ENCODE measurements at places on chromosomes 3 and 15.

DNA sequence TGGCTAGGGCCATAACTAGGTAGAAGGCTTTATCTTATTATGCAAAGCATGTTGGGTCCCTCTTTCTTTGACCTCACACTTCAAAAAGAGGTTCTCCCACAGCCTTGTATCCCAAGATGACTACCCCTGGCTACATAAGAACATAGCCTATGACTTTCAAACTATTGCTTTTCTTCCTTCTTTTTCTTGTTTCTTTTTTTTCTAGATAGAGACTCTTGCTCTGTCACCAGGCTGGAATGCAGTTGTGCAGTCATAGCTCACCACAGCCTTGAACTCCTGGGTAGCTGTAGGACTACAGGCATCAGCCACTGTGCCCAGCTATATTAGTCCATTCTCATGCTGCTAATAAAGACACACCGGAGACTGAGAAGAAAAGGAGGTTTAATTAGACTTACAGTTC, 47.2 kb downstream of the DIPK2A start:
- no peak for DNase-seq

DNA sequence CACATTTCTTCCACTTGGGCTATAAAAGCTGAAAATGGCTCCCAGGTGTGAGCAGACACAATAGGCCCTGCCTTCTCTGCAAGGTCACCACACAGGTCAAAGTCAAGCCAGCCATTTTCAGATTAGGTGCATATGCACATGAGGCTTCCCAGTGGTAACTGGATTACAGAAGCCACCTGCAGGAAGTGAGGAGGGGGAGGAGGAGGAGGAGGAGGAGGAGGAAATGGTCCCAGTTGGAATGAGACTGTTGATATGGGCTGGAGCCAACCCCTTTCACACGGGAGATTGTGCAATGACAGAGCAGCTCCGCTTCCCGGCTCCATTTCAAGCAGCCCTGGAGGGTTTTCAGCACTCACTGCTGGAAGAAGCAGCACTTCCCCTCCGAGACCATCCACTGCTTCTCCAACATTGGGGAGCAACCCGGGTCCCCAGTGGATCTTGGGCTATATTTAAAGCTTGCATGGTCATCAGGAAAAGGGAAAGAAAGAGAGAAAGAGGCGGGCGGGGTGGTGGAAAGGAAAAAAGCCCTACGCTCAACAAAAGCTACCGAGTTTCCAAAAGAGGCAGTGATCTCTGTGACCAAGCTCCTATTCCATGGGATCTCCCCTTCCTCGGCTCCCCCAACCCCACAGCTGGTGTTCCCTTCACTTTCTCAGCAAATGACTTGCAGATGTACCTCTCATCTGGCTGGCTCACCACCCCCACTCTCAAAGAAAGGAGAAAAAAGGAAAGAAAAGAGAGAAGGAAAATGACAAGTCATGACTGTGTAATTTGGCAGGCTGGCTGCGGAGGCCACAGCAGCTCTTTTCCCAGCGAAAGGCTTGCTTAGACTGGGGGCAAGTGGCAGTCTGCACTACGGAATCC, 58.3 kb downstream of the LRIG1 start:
- DNase-seq: no peak

DNA sequence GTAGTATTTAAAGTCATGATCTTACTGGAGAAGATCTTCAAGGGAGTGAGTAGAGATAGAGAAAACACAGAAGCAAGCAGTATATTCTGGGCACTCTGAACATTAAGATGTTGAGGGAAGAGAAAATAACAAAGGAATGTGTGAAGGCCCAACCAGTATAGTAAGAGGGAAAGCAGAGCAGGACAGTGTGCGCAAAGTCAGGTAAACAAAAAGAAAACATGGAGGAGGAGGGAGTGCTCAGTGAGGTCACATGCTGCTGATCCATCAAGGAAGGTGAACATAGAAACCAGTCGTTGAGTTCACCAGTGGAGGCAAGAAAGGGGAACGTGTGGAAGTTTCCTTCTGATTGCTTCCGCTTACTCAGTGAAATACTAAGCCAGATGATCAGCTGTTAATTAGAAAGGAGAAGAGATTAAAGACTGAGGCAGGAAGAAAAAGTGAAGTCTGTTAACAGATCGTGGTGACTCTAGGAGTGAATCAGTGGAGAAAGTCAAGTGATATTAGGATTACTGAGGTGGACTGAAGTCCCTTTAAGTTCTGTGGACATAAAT, 47.2 kb downstream of the OPA1 start:
- DNase-seq: no peak

DNA sequence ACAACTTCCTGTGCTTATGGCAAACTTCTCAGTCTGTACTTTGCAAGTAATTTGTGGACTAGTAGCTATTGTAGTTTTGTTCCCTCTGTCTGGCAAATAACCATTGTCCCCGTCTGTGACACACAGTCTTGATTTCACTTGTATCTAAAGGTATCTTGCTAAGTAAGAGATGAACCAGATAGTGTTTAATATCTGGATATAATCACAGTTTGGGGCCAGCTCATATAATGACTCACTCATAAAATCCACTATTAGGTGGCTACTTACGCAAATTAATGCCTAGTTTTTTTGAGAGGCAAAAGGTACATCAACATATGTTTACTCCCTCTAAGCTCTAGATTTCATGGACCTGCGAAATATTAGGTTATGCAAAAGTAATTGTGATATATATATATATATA, 30.4 kb downstream of the VGLL3 start:
- no peak for DNase-seq

GRCh38 chr3:52077925-52078324, 21.6 kb upstream of the DUSP7 start:
- DNase-seq: no peak

DNA sequence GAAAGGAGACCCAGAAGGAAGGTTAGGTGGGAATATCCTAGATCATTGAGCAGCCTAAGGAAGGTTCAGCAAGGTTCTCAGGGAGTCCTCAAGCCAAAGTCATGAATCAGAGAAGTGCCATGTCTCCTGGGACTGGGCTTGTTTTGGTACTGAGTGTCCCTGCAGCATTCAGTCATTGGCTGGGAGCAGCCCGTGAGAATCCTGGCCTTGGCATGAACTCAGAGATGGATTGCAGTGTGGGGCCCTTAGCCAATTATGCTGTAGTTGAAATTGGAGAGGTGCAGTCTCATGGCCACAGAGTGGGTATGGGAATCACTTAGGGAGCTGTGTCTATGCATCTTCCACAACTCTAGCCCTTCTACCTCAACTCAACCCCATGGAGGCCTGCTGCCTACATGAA, 17.0 kb upstream of the PPM1L start:
- no peak for DNase-seq

DNA sequence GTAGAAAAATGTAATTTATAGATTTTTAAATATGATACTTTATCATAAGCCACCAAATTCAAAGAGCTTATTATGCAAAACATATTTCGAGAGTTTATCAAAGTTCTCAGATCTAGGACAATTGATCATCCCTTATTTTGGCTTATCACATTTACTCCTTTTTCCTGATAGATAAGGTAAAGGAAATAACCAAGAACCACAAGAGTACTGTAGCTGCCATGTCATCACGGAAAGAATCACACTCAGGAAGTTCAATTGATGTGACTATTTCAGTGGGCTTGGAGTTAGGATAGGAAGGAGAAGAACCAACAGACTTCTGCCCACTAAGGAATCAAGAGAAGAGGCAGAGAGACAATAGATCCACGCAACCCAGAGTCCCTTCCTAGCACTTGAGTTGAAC, 142.7 kb upstream of the TMCO5A start:
- no peak for DNase-seq

- DNase-seq: peak; percentile 71
These were observed 70.6 kb upstream of the STT3B start for GRCh38 chr3:31462050-31462569.

GRCh38 chr15:65518633-65519285, 1.3 kb upstream of the DPP8 start:
- no peak for DNase-seq

GRCh38 chr3:674116-674515, 418.7 kb upstream of the CNTN6 start:
- no peak for DNase-seq

- DNase-seq: no peak
These were observed 217.5 kb downstream of the CHL1 start for GRCh38 chr3:414063-414462.

DNA sequence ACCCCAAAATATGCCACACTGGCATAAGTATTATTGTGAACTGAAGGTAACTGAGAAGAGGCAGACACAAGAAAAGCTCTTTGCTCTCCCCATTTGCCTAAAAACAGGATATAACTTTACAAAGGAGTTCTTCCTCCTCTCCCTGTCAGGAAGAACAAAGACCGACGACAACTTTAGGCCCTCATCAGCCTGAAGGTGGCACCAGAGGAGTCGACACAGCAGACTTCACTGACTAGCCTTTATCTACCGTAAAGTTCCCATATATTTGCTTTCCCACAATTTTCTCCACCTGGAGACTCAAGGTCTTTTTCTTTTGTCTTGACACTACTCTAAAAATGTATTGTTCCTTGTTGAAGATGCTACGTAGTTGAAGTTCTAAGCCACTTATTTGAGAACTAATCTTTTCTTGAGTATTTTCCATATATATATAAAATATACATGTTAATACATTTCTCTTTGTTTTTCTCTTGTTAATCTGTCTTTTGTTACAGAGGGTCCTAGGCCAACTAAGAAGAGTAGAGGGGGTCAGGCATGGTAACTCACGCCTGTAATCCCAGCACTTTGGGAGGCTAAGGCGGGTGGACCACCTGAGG, 16.2 kb upstream of the XIRP1 start:
- DNase-seq: no peak

DNA sequence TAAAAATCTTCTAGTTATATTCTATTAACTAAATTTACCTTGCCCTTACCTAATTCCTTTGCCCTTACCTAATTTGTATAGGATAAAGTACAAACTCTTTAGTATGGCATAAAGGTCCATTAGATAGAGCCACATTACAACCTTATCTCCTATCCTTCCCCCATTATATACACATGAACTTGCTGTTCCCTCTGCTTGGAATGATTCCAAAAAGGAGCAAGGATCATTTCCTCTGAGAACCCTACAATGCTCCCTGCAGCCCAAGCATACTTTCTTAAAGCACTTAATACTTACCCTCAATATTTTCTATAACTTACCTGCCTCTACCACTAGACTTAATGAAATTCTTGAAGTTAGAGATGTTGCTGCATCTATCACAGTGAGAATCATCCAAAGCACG, 118.9 kb upstream of the CCDC54 start:
- DNase-seq: no peak

- DNase-seq: no peak
These were observed 13.8 kb upstream of the CAPN3 start for GRCh38 chr15:42345504-42345903.

DNA sequence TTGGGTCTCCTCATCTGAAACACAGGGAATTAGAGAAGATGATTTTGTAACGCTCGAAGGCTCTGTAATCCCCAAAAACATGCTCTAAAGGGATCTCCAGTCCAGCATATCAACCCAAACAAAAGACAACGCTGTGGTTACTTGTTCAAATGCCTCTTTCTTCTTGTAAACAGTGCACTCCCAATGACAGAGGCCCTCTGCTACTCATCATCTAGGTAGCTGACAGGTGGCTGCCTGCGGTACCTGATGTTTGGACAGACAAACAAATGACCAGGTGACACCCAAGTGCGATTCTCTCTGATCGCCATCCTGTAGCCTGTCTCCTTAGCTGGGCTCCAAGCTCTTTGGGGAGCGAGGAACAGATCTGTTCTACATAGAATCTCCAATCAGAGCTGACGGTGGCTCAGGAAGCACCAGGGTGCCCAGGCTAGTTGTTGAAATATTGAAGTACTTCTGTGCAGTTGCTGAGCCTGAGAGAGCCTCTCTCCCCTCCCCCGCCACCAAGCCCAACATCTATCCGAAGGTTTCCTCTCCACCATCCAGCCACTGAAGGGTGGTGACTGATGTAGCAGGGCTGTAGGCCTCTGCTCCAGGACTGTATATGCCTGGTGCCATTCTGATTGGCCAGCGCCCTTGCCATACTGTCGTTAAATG, 238.7 kb downstream of the XXYLT1 start:
- DNase-seq: no peak

DNA sequence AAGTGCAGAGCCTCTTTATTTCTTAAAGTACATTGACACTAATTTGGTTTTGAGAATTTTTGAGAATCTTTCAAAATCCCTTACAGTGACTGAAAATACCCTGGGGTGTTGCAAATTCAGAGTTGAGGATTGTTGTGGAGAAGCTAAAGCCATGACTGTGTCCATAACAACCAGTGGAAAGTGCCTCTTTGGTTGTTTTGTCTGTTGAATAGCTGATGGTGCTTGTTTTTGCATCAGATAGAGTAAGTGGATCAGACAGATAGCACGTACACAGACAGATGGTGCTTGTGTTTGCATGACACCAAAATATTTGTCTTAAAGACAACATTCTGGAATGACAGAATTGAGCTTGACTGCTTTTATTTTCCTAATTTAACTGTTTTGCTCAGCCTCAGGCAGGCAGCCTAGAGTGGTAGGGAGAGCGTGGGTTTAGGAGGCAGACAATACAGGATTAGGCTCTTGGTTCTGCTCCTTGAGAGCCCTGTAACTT, 265.0 kb downstream of the IL20RB start:
- no peak for DNase-seq

- DNase-seq: no peak
These were observed 16.9 kb downstream of the MME start for GRCh38 chr3:155097009-155097349.

DNA sequence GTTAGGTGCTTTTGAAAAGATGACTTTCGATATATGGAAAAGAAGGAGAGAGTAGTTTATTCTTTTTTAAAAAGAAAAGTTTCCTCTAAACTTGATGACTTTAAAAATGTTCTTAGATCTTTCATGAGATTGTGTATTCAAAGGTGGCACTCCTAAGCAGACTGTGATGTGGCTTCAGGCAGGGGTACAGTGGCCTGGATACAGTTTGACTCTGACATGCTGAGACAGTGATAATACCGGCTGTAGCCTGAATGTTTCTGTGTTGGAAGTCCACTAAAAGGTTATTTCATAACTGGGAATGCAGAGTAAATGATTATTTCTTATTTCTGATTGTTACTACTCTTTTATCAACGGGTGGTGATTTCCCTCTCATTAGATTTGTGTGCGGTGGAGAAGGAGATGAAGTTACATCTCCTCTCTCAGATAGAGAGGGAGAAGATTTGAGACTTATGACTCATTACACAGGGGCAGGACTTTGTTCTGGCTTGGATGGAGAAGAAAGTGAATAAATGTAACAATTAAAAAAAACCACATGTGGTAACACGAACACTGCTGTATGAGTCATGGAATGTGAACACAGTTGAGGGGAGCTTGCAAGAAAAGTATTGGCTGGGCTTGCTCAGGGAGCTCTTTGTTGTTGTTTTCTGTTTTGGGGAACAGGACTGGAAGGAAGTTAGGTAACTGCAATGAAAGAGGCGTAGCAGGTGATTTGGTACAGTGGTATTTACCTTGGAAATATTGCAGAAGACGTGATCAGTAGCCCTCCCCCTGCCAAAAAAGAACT, 21.6 kb downstream of the SPTSSB start:
- DNase-seq: no peak

DNA sequence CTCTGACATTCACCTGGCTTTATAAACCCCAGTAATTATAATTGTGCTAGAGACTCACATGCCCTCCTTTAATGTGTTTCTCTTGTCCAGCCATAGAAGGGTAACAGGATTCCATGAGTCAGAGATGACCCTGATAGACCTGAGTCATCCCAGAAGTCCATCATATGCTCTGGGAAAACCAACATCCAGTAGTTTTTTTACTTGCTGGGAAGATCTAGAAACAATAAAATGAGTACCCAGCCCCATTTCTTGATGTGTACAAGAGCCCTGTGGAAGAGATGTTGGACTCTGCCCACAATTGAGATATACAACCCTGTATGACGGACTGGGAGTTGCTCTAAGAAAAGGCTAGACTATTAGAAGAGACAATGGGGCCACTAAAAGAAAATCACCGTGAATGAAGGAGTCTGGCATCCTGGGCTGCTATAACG, 22.4 kb upstream of the THUMPD3 start:
- DNase-seq: no peak
